CD4-positive, alpha-beta T cell treated with Interleukin-4 for 4 hours (primary cell): ENCODE measurements at places on chromosomes 7 and 10.

- DNase-seq = no peak
Measured at GRCh38 chr7:25395976-25396375, 167.7 kb upstream of the NPVF start.

- DNase-seq = no peak
Measured at GRCh38 chr7:90749774-90750173, 153.7 kb downstream of the CDK14 start.

- no peak for DNase-seq
Measured at GRCh38 chr7:105642264-105642663, 61.0 kb upstream of the EFCAB10 start.

- DNase-seq = no peak
Measured at GRCh38 chr7:44754802-44755697, 6.4 kb downstream of the ZMIZ2 start.

DNA sequence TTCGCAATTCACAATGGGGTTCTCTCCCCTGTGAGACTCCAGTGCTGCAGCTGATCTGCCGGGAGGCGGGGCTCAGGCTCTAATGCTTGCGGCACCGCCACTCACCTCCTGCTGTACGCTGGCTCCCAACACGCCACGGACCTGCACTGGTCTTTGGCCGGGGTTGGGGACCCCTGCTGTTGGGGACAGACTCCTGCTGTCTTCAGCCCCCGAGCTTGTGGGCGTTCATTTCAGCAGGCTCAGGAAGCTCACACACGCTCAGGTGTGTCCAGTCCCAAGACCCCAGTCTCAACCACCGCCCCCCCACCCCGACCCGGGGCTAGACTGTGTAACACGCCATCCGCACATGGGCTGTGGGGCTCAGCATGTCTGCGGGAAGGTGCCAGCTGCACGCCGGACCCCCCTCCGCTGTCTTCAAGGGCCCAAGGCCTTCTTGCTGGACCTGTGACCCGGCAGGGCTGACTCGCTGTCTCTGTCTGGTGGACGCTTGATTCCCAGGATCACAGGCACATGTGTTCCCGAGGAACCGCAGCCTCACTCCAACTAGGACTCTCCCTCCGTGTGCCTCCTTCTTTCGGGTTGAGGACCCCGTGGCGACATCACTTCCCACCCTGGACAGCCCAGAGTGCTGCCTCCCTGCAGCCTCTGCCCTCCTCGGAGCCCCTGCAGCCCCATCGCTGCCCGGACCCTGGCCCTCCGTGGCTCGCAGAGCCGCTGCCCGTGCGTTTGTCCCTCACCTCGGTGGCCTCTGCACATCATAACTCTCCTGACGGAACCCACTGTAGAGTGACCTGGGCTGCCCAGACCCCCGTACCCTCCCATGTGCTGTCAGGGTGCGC is 106.4 kb downstream of the DNAJB6 start:
- DNase-seq = no peak

DNA sequence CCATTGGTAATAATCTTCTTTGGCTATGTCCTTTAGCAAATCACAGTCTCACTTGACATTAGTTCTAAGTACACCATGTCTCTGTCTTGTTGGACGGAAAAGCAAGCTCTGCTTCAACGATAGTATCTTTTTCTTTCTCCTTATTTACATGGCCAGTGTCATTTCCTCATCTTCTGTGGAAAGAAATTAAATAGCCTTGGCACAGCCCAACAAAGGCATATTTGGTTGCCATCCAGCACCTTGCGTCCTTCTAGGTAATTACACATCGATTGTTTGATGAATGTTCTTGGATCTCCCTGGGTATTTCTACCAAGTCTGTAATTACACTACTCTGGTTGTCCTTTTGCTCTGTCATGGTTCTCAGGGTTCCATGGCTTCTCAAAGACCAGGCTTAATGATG is 183.1 kb downstream of the CHN2 start:
- no peak for DNase-seq

- DNase-seq = peak; percentile 34
Measured at GRCh38 chr10:90857635-90858460, at the start of gene HTR7. Gene HTR7 (minus strand): TSS chr10:90858039. CDS start chr10:90857671, 368 bp downstream.

GRCh38 chr10:76117949-76118348 is 686.5 kb downstream of the LRMDA start:
- no peak for DNase-seq

DNA sequence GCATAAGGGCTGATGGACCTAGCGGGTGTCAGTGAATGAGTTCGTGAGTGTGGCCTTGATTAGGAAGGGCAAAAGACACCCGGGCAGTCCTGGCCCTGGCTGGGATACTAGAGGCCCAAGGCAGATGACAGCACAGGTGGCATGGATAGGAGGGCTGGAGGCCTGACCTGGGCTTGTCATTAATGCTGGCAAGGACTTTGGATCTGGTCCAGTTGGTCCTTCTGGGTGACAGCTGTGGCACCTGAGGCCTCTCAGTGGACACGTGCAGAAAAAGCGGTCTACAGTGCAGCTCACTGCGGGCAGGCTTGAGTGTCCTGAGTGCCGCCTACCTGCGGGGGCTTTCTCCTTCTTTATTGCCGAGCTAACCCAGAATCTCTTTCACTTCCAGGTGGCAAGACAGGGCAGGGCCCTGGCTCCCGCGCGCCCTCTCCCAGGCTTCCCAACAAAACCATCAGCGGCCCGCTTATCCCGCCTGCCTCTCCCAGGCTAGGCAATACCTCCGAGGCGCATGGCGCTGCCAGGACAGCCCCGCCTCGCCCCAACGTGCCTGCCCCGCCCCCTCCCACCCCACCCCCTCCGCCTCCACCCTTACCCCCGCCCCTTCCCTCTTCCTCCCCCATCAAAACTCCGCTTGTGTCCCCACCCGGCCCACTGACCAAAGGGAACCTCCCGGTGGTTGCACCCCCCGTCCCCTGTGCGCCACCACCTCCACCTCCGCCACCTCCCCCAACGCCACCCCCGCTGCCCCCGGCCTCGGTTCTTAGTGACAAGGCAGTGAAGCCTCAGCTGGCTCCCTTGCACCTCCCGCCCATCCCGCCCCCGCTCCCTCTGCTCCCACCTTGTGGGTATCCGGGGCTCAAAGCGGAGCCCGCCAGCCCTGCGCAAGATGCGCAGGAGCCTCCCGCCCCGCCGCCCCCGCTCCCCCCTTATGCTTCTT is 77.4 kb downstream of the WIPF3 start:
- DNase-seq = no peak

- no peak for DNase-seq
Measured at GRCh38 chr10:43046288-43046991, 30.4 kb upstream of the RET start.

GRCh38 chr10:99611326-99611725 is 8.9 kb downstream of the SLC25A28 start:
- no peak for DNase-seq

- no peak for DNase-seq
Measured at GRCh38 chr7:135845415-135846075, 96.9 kb upstream of the FAM180A start.

DNA sequence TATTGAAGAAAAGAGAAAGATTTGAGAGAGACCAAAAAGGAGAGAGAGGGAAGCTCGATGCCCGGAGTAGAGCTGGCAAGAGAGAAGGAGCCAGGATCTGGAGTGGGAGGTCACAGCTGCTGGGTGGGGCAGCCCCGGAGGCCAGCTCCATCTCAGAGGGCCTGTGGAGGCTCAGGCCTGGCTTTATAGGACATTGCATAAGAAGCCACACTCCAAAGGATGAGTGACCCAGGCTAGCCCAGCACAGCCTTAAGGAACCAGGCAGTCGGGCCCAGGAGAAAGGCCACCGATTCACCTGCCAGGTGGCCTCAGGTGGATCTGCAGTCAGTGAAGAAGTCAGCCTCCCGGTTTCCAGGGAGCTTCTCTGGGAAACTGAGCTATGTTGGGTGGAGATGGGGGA is 676 bp downstream of the PLAC9 start:
- no peak for DNase-seq

DNA sequence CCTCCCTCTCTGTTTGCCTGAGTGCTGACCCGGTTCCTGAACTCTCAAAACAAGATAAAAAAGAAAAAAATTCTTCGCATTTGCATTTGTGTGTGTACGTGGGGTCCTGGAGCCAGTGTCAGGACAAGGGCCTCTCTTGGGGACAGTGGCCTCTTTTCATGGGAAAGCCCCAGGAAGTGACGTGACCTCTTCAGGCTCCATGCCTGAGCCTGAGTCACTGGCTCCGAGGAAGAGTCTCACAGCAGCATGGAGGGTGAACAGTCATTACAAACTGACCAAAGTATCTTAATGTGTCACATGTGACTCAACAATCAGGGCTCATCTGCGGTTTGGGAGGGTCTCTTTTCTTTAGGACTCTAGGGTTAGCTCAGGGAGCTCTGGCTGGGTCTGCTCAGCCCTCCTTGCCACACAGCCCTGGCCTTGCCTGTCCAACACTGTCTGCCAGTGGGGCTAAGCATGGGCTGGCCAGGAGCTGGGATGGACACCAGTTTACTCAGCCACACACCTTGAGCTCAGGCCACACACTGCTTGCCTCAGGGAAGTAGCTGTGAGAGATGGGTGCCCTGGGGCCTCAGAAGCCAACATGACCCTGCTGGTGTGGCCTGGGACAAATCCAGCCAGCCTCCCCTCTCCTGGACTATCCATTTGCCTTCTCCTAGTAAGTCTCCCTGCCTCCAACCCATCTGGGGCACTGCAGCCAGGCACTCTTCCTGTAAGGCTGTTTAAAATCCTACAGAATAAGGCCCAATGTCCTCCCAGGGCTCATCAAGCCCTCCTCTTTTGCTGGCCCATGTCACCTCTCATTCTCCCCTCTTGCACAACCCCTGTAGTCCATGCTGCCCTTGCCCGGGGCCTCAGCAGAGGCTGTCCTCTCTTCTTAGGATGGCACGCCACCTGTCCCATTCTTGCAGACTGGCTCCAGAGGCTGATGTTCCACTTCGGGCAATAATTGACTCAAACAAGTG is 10.5 kb downstream of the TMEM273 start:
- peak; percentile 80 for DNase-seq

DNA sequence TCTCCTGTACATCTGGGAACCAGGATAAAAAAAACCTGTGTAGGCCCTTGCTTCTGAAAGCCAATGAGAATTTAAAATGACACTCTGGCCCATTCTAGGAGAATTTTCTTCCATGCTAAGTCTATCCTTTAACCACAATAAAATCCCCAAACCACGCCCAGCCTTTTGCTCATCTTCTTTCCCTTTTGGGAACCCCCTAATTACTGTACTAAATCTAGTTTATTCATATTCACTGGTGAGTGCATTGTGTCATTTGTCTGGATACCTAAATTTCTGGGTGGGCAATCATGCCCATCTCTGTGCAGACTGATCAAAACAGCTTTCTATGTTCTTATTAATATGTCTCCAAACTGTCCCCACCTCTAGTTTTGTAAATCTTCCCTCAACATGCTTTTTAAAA is 11.7 kb upstream of the CDK14 start:
- DNase-seq = no peak

DNA sequence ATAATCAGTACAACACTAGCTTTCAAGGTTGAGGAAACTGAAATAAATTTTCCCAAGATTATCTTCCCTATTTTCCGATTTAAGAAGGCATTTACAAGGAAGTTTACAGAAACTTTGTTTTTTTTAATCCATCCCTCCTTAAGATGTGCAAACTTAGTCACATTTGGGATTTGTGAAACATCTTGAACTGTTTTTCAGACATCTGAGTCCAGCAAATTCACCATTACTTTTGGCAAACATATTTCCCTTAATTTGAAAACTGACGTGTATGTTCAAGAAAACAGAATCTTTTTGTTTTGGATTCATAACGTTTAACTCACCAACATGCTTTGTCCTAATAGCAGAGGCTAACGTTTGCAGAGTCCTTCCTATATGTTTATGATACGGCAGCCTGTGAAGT is 19.5 kb downstream of the GLI3 start:
- no peak for DNase-seq

DNA sequence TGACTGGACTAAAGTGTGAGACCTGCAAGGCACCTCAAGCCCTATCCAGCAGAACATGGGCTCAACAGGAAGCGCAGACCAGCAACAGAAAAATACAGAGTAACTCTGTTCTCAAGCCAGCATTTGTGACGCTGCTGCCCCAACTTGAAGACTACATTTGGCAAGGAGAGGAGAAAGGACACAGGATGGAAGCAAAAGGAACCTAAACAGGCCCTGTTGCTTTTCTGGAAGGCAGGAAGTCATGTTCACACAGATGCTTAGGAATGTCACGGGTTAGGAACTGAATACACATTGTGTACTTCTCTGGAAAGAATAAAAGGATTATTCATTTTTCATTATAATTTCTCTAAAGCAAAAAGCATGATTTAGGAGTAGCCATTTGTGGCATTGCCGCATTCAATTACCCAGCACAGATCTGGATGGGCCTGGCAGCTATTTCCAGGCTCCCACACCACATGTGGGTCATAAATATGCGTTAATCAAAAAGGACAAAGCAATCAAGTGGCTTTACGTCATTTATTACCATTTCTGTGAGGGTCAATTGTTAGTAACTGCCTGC is 19.8 kb upstream of the TOMM7 start:
- no peak for DNase-seq

DNA sequence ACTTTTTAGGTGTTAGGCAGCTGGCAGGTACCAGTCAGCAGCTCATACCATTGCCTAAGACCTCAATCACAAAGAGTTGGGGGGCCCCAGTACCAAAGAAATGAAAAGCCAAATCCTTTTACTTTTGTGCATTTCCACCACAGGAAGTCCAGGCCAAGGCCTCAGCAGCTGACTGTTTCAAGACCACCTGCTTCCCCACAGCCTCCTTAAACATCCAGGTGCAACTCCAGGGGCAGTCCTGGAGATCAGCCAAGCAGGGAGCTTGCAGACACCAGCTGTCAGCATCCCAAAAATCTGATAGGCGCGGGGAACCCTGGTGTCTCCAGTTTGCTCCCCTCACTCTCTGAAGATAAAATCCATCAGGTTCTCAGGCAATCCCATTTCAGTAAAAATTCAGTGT is 91.5 kb upstream of the EFCAB10 start:
- no peak for DNase-seq

DNA sequence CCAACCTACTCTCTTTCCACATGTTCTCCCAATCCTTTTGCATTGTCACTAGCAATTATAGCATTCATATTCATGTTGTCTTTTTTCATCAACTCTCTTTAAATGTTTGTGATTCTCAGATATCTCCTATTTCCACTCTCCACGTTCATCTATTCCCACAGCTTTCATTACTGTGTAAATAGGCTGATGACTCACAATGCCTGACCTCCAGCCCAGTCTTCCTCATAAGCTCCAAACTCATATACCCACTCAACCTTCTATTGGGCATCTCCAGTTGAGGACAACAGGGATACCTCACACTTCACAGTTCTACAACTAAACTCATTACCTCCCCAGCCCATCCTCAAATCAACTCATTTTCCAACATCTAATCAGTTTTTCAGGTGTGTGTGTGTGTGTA is 194.1 kb downstream of the DGKI start:
- DNase-seq = no peak

- no peak for DNase-seq
Measured at GRCh38 chr7:22435105-22435504, 64.9 kb downstream of the STEAP1B start.

- no peak for DNase-seq
Measured at GRCh38 chr7:105647591-105647990, 66.3 kb upstream of the EFCAB10 start.

- no peak for DNase-seq
Measured at GRCh38 chr10:126160571-126160970, 227.7 kb downstream of the ADAM12 start.

DNA sequence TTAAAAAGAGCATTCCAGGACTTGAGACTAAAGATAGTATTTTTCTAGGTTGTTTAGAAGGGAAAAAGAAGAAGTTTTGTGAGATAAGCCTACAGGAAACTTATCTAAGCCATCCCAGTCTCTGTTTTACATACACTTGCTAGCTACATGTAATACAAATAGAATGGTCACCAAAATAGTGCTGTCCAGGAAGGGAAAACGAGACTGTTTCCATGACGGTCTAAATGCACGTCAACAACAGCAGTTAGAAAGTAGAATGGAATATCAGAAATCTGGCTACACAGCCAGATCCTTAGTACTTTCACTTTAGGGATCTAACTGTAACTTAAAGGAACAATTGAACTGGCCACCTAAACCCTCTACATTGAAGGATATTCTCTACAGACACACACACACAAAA is 117.6 kb downstream of the TSPAN12 start:
- DNase-seq = no peak
